ENCODE measurements at places on chromosomes 4 and X.

DNA sequence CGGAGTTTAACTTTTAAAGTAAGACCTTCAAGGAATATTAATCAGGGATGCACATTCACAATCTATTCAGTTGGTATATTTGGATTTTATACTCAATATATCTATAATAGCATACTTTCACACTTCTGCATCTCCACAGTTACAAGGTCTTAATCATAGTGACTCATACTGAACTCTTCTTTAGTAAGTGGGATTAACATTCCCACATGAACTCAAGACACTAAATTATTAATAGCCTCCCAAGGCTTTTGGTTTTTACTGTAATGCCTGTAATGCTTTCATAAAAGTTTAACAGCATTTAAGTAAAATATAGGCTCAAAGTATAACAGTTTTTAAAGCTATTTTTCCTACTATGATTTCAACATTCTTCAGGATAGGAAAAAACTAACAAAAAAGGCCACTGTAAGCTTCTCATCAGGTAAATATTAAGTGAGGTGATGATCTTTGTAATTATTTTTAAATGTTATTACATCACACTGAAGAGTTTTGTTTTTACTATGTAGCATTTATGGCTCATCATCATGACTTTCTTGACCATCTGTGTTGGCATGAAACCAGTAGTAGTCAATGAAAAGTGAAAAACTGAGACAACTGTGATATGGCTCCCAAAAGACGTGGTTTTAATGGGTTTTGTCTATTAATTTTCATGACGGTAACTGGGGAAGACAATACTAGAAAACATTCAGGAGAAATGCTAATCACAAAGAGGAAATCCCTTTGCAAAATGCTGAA is 91.5 kb upstream of the GALNT7 start:
- DNase-seq: no peak

DNA sequence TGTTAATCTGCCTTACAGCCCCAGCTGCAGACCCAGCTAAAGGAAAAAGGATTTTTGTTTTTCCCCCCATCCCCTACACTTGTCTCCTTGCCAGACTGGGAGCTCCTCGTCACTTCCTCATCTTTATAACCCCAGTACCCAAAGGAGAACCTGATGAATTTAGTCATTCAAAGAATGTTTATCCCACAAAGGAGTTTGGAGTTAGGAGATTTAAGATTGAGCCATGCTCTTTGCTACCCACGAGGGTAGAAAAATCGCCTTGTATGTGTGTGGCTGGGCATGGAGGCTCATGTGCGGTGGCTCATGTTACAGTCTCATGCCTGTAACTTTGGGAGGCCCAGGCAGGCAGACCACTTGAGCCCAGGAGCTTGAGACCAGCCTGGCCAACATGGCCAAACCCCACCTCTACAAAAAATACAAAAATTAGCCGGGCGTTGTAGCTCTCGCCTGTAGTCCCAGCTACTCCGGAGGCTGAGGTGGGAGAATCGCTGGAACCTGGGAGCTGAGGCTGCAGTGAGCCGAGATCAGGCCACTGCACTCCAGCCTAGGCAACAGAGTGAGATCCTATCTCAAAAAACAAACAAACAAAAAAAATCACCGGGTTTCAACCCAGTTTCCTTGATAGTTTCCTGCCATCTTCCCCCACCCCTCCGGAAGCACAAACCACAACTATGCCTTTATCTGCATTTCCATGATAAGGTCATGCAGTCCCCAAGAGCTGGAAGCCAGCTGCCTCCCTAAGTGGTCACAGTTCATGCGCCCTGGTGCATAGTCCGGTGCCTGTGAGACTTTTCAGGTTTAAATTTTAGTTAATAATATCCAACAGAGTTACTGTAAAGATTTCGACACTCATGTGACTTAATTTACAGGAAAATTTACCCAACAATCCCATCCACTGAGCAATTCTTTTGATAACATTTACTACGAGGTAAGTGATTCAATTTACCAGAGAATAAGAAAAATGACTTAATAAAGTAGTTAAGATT is 1.5 kb downstream of the CFAP97 start:
- DNase-seq: no peak

GRCh38 chr4:37758226-37758625 is 68.3 kb upstream of the PGM2 start:
- DNase-seq: no peak

GRCh38 chr4:150462743-150463142 is 119.2 kb upstream of the MAB21L2 start:
- DNase-seq: no peak

- DNase-seq: no peak
These were observed 120.2 kb downstream of the PAPSS1 start for GRCh38 chr4:107599841-107600240.

- no peak for DNase-seq
These were observed 95.2 kb upstream of the LNX1 start for GRCh38 chr4:53686521-53686920.

- no peak for DNase-seq
These were observed 166.2 kb downstream of the ATP10D start for GRCh38 chr4:47651231-47651630.

GRCh38 chrX:110759785-110760184 is 35.8 kb downstream of the CHRDL1 start:
- DNase-seq: no peak

- DNase-seq: no peak
These were observed 25.0 kb upstream of the CWH43 start for GRCh38 chr4:48960988-48961635.

DNA sequence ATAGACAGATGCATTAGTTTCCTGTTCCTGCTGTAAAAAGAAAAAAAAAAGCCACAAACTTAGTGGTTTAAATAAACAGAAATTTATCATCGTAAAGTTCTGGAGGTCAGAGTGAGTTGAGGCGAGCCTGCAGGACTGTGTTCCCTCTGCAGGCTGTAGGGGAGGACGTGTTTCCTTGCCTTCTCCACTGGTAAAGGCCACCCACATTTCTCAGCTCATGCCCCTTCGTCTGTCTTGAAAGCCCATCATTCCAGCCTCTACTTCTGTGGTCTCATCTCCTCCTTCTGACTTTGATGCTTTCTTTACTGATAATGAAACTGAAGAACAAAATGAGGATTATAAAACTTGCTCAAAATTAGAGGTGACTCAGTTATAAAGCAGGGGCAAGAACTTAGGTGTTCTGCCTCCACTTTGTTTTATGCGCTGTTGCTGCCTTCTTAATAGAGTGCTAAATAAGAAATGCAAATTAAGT is 143.0 kb downstream of the STIM2 start:
- DNase-seq: no peak

DNA sequence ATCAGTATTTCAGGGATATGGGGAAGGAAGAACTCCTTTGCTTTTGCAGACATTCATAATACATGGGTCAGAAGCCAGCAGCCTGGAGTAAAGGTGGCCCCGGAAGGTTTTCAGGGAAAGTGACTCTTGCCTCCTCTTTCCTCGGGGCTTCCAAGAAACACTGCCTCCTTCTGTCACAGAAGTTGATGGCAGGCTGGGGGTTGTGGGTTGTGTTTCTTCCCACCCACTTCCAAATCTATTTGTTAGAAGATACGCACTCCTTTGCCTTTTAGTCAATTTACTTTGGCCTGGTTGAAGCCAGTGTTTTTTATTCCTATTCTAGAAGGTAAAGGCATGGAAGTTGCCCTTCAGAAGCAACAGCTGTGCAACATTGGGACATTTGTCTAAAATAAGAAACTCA is 19.7 kb downstream of the KIT start:
- DNase-seq: no peak

DNA sequence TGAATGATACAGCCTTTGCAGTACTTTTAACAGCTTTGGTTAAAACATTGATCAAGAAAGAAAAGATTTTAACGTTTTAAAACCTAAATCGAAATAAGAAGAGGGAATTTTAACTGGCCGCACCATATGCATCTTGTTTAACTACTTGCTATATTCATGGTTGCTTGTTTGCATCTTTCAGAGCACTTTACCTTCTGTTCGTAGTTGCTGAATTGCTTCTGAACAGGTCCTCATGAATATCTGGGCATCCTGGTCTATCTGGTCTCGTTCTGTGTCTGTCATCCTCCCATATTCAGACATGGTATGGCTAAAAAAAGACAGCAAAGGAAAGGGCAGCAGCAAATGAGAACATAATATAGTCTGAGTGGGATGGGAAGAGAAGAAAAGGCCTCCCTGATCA is 72.3 kb downstream of the NSG1 start:
- DNase-seq: no peak

DNA sequence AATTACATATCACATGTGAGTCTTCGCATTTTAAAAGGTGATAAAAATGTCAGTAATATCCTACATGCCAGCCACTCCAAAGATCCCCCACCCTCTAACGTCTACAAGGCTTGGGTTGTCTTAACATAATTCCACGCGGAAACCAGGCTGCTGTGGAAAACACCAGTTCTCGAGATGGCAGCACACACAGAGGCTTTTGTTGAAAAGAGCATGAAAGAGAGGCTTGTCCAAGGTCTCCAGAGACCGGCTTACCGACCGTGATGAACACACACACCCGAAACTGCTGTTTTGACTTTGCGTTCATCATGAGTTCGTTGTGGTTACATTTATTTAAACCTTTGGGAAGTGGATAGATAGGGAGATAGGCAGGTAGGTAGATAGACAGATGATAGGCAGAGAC is 87.9 kb downstream of the CRLF2 start:
- DNase-seq: no peak

GRCh38 chr4:177737387-177737940 is 295.2 kb upstream of the AGA start:
- DNase-seq: no peak
